ENCODE measurements at places on chromosomes 2 and 18.
A peak's percentile ranks its signal among the peaks of the same experiment; 100 is the strongest.

DNA sequence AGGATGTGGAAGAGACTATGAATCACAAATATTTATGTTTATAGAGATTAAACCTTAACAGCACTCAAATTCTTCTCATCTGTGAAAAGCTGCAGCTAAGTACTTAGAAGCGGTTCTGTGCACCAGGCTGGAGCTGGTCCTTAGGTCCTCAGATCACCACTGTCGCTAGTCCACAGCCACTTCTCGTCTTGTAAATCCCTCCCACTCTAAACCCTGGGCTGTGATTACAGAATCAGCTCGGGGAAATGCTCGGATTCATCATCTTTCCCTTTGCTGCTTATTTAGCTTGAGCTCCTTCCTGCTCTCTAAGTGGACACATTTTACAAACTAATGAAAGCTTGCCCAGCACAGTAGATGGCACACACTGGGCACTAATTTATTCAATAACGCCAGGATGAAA is 61.7 kb downstream of the RNF152 start:
- DNase-seq: no peak

DNA sequence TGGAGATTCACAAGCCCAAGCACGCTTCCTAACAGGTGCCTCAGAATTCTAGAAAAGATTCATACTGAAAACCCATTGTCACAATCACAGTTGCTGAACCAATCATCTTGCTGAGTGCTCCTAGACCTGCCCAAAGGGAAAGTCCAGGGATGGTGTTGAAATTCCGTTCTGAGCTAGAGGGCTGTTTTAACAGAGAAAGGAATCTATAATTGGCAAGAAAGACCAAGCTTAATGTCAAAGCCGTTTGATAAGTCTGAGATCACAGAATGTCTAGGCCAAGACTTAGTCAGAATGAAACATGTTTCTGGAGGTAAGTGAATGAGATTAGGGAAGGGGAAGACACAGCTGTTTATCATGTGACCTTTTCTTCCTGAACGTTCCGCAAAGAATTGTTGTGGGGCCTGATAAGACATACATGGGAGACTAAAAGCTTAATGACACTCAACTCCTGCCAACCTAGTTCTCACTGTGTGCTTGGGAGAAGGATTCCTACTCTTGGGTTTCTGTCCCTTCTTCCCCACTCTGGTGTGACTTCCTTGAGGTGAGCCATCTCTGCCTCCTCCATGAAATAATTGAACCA is 27.5 kb downstream of the PMAIP1 start:
- no peak for DNase-seq

DNA sequence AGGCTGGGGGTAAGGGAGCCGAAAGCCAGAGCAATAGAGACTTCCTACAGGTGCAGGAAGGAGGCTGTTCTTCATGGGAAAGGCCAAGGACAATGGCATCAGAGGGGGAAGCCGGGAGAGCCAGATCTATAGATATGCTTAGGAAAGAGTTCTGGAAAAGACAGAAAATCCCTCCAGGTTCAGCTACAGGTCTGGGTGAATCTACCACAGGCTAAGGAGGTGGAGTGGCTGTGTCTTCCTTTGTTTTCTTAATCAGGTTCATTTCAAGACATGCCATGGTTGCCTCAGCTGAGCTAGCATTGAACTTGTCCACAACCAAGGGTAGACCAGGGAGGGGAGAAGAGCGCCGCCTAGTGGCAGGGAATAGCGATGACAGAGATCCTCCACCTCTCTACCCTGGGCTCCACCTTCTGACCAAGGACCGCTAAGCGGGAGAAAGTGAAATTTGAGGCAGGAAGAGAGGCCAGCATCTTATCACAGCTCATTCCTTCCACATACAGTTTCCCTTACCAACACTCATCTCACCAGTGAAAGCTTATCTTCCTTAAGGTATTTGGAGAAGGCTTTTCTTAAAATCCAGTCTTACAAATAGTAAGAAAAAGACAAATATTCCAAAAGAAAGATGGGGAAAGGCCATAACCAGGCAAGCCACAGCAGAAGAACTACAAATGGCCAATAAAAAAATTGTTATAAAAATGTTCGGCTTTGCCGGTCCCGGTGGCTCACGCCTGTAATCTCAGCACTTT is 74.2 kb downstream of the VIT start:
- DNase-seq: peak; percentile 29

- peak; percentile 29 for DNase-seq
These were observed 294.3 kb upstream of the KCNH7 start for GRCh38 chr2:163132850-163133249.

DNA sequence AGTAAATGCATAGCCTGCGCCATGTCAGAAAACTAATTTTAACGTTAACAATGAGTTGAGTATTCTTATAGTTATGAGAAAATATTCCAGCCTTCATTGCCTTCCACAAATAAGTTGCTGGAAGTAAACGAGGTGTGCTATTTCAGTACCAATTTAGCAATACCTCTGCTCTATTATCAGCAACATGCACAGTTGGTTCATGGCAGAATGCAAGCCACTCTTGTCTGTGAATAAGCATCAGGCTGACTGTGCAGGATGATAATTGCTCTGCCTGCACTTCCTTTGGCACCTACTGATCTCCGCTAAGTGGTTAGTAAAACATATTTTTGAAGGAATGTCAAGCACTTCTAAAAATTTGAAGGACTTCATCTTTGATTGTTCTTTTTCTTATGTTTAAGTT is 261.9 kb upstream of the SIX3 start:
- DNase-seq: no peak

GRCh38 chr18:46400449-46400848 is 256.6 kb downstream of the LOXHD1 start:
- DNase-seq: no peak

GRCh38 chr2:56654936-56655335 is 471.1 kb downstream of the CCDC85A start:
- DNase-seq: no peak

DNA sequence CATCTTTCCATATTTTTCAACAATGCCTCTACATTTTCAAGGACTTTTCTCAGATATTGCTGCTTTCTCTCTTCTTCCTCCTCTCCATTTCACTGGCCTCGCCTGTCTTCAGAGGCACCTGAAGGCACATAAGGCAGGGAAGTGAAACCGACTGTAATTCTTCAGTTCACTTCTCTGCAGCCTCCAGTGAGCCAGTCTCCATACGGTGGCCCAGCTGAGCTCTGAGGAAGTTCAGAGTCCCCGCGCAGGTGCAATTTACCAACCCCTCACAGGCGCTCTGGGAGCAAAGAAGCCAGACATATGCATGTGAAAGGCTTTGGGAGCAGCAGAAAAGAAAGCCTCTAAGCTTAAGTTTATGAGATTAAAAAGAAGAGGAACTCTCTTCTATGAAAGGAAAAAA is 12.4 kb downstream of the KLHL14 start:
- no peak for DNase-seq

- DNase-seq: no peak
These were observed 81.5 kb downstream of the NRP2 start for GRCh38 chr2:205763708-205764211.

- no peak for DNase-seq
These were observed 582 bp downstream of the RIOK3 start for GRCh38 chr18:23453680-23454058.

DNA sequence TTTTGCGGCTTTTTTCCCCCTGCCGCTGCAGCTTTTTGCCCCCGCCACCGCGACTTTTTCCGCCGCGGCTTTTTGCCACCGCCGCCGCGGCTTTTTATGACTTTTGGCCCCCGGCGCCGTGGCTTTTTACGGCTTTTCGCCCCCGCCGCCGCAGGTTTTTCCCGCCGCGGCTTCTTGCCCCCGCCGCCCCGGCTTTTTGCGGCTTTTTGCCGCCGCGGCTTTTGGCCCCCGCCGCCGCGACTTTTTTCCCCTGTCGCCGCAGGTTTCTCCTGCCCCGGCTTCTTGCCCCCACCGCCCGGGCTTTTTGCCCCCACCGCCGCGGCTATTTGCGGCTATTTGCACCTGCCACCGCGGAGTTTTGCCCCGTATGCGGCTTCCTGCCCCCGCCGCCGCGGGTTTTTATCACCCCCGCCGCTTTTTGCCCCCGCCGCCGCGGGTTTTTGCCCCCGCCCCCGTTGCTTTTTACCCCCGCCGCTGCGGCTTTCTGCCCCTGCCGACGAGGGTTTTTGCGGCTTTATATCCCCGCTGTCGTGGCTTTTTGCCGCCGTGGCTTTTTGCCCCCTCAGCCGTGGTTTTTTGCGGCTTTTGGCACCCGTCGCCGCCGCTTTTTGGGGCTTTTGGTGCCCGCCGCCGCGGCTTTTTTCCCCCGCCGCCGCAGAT is 2750.9 kb downstream of the RPIA start:
- DNase-seq: no peak

GRCh38 chr2:69571189-69571588 is 72.3 kb downstream of the AAK1 start:
- DNase-seq: no peak

- no peak for DNase-seq
These were observed 16.4 kb upstream of the FBLN7 start for GRCh38 chr2:112121682-112122254.

- DNase-seq: no peak
These were observed 84.2 kb downstream of the NCKAP5 start for GRCh38 chr2:133484106-133484505.

- no peak for DNase-seq
These were observed 154.1 kb downstream of the SMAD7 start for GRCh38 chr18:48796491-48797205.

DNA sequence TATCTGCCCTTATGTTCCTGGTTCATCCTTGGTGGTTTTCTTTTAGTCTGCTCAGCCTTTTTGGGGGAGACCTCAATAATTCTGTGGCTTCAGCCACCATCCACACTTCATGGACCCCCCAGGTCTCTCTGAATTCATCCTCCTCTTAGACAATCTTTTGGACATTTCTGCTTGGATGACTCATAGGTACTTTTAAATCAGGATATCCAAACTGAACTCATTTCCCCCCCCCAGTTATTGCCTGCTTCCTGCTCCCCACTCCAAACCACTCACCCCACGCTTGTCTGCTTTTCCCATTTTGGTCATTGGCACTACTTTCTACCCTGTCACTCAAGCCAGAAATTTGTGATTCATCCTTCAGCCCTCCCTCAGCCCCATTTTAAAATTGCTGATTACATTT is 78.5 kb downstream of the TANC1 start:
- DNase-seq: no peak

DNA sequence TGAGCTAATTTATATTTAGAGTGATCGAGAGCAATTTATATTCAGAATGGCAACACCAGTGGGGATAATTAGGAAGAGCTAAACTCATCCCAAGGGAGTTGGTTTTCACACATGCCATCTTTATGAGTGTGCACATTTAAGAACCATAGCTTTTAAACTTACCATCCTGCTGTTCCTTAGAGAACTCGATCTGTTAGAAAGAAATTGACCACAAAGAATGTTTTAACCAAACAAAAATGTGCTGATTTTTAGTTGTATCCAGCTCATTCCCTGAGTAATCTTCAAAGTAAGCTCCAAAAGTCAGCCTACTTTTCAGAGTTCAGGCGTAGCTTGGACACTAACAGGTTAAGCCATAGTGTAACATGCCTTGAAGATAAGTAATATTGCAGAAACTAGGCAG is 12.6 kb downstream of the MYL1 start:
- DNase-seq: no peak
